ENCODE measurements at places on chromosomes 3 and 15.

DNA sequence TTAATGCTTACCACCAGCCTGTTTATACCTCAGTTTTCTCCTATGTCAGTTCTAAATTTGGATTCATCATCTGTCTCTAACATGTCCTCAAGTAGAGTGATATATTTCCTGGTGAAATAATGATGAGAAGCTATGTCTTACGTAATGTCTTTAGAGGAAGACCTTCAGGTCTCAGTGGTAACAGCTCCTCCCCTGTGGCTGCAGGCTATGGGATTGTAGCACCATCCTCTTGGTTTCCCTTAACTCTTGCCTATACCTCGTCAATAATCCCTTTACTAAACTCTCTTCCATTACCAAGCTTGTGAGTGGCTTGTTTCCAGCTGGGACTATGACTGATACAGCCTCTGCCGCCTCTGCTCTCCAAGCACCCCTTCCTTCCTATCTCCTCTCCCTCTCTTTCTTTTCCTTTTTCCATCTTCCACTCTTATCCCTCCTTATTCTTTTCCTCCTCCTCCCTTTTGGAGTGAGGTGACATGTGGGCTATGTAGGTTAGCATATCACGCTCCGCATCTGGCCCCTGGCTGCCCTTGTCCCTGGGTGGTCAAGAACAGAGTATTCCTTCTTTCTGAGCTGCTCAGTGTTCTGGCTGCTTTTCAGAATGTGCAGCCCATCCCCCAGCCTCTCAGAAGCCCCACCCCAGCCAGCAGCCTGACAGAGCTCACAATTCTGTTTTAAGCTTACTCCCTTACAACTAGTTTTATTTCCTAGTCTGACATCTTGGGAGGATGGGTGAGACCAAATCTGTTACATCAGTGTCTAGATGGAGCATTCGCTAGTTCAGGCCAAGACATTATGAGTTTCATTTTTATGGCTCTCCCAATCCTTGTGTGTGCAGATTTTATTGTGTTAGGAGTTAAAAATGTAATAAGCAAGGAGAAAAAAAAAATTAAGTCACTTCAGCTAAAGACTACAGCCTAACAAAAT is 75.0 kb upstream of the RNU6-1 start:
- DNase-seq = no peak

DNA sequence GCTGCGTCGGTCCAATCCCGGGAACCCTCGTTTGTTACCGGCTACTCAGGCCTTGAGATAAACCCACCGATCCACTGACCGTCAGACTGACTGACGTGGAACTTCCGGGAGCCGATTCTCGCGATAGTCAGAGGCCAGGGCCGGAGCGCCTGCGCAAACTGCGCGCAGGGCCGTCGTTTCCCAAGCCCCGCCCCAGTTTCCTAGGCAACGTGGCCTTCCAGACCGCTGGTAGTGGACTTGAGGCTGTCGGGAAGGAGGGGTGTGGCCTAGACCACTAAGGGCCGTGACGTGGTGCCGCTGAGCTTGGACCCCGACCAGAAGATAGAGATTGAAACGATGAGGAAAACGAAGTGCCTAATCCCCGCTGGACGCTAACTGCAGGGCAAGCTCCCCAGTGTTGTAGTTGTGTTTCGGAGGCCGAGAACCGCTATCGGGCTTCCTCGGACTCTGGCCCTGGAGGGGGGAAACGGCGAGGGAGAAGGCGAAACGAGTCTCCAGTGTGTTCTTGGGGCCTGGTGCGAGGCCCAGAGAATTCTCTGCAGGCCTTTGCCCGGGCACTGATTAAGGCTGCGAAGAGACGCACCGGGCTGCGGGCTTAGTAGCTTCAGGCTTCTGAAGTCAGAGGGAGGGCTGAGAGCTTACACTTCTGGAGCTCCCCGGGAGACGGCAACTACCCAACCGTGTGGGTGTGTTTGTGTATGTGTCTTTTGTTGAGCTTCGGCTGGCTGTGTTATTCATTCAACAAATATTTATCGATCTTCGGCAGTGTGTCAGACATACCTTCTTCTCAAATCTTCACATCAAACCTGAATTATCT is at the start of gene COPB2:
Gene COPB2, minus strand, starts transcription at position 96 of the 817 bp plus-strand sequence. CDS start 97 bp downstream, outside the sequence.
- peak; percentile 98 for DNase-seq

DNA sequence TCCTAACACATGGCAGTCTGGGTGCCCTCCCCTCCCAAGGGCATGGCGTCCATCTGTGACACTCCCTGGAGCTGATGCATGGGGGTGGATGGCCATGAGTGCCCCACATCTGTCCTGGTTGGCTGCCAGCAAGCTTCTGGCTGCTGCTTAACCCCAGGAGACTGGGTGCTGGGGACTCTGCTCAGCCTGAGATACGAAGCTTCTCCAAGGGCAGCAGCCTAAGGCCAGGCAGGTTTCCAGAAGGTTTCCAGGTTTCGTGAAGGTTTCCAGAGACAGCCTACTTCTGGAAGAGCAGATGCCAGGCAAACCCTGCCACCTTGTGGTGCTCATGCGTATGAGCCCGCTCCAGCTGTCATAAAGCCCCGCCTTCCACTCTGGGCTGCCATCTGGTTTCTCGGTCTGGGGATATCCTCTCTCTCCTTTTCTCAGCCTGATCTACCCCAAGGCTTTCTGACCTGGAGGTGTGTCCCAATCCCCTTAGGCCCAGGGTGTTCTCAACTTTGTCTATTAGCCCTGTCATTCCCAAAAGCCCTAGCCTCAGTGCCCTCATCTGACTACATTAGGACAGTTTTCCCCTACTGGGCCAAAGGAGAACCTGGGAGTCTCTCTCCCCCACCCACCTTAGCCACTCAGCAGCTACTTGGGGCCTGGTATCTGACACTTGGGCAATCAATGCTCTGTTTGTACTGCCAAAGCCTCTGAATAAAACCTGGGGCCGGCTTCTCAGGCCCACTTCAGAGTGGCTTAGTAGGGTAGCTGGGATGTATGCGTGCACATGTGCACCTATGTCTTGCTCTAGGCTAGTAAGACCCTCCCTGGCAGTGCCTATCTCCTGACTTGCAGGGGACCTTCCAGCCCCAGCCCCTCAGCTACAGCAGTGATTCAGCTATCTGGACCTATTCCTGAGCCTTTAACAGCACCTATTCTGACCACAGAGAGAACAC is 12.0 kb downstream of the MRPL46 start:
- DNase-seq = peak; percentile 66

DNA sequence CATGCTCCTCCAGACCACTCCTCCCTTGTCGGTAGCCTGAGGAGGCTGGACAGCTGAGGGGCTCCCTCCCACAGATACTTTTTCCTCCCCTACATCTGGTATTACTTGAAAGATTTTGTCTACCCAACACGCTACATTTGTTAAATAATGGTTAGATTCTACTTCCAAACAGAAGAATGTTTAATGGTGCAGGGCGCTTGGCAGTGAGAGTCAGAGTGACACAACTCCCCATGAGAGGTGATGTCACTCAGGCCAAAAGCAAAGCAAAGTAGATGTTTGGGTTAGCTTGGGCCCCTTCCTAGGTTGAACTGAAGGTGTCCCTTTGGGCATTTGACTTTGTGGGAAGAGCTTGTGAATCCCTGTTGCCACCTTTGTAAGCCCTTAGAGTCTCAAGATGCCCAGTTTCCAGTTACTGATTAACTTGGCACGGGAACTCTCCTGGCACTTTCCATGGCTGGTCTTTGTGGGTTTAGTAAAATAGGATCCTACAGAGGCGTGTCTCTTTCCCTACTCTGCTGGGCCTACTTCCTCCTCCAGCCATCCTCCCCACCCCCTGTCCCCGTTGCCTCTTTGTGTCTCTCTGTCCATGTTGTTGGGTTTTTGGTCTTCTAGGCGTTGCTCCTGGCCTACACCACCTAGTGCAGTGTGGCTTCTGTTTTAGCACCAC is 5.6 kb downstream of the LIMD1 start:
- no peak for DNase-seq

- DNase-seq = no peak
Observed at GRCh38 chr15:99474909-99475753, 90.7 kb upstream of the MEF2A start.
